DND-41 (cell line): ENCODE measurements at places on chromosomes 4 and X.
A peak's percentile ranks its signal among the peaks of the same experiment; 100 is the strongest.

DNA sequence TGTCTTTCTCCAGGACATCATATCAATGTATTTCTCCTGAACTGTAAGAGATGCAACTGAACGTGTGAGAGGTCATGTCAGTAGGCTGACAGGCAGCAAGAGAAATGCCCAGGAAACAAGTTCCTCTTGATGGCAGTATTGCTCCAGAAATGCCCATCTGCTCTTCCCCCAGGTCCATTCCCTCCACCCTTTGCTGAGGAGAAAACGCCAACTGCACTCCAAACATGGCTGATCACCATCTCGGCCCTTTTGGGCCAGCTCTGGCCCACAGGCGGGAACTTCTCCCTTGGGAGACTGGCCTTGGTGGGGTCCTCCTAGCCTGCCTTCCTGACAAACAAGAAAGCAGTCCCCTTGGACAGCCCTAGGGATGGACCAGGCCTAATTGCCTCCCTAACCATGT is 276.5 kb upstream of the AGTR2 start:
- no peaks in the 10 kb centered on the region for H3K4me1 ChIP-seq
- DNase-seq = no peak
- H3K4me3 ChIP-seq = no peak overlapping the region
- no peaks in the 10 kb centered on the region for H3K36me3 ChIP-seq

DNA sequence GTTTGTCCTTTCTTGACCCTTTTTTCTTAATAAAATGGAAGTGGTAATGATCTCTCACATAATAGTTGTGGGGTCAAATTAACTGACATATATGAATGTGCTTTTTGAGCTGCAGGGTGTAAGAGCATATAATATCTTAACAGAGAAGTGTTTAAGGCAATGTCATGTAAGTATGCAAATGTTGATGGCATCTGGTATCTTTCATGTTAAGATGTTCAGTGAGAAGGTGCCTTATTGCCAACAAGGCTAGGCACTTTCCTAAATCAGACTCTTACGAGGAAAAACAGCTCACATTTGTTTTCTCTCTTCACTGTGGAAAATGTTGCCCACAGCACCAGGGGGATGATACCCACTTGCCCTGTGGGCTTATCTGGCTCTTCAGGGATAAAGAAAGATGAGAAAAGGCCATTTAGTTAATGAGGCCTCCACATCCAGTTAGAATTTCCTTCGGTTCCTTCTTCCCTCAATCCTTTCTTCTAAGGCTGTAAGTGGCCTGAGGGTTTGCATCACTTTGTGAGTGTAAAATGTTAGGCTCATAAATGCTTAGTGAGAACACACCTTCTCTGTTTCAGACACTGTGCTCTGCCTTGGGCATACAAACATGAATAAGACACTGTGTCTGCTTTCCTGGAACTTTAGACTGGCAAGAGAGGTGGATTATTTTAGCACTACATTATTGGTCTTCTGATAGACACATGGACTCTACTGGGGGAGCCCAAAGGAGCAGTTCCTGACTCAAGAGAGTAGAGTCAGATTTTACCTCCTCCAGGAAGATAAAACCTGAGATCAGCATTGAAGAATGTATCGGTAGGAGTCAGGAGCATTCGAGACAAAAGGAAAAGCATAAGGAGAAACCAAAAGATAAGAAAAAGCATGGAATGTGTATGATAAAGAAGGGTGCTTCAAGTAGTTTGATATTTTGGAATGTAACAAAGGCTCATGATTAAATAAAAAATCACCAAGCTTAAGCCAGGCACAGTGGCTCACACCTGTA is 135.5 kb downstream of the SOWAHB start:
- H3K36me3 ChIP-seq = no peaks in the 10 kb centered on the region
- DNase-seq = no peak
- no peaks in the 10 kb centered on the region for H3K27me3 ChIP-seq
- no peak overlapping the region for H3K4me3 ChIP-seq

DNA sequence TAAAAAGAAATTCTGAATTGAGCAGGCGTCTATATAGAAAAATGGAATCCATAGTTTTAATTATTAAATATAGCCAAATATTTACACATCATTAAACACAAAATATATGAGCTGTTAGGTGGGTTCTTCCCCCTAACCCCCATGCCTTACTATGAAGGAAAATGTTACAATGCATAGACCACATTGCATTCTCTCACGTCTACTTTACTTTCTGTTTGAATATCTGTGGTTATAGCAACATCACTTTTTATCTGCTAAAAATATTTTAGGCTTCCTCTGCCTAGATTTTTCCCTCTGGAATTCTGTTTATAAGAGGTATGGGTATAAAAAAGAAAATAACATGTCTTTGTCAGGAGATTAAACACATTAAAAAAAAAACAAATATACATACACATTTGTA is 73.1 kb downstream of the MAML3 start:
- H3K27ac ChIP-seq = no peak overlapping the region
- DNase-seq = no peak
- H3K4me3 ChIP-seq = no peak overlapping the region
- no peaks in the 10 kb centered on the region for H3K36me3 ChIP-seq
- peaks cover 28% of the 10 kb centered on the region for H3K4me1 ChIP-seq

- H3K4me3 ChIP-seq = no peak overlapping the region
- H3K4me1 ChIP-seq = no peaks in the 10 kb centered on the region
- peaks cover 84% of the 10 kb centered on the region for H3K36me3 ChIP-seq
These were observed 102.3 kb downstream of the FAM193A start for GRCh38 chr4:2638730-2639129.

DNA sequence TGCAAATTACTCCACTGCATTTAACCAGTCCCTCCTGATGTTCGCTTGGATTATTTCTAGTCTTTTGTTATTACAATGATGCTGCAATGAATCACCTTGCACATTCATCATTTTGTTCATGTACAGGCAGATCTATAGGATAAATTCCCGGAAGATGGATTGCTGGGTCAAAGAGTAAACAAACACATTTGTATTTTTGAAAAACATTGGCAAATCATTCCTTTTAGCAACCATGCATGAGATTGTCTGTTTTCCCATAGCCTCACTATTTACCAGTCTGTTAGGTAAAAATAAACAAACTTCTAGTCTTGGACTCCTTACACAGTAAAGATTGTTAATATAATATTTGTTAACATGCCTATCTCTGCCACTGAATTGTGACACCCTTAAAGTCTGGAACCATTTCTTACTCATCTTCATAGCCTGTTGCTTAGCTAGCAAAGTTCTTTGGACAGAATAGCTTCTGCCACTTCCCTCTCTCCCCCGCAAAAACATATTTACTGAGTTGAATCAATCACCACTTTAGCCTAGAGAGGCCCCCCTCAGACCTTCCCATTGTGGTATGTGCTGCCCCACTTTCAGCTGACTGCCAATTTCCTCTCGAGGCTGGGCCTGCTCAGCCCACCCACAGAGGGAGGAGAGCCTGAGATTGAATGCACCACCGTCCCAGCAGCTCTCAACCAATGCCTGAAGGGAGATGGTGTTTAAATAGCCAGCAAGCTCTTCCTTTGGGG is 108.4 kb upstream of the ATXN3L start:
- DNase-seq = peak; percentile 47
- H3K27me3 ChIP-seq = no peaks in the 10 kb centered on the region
- peaks cover 6% of the 10 kb centered on the region; the same call in 1 of the 2 replicates for H3K4me1 ChIP-seq
- no peak overlapping the region for H3K27ac ChIP-seq
- H3K36me3 ChIP-seq = no peaks in the 10 kb centered on the region

- H3K27me3 ChIP-seq = no peaks in the 10 kb centered on the region
- H3K4me1 ChIP-seq = no peaks in the 10 kb centered on the region
These were observed 207.1 kb downstream of the GUCY2F start for GRCh38 chrX:109274806-109275205.

DNA sequence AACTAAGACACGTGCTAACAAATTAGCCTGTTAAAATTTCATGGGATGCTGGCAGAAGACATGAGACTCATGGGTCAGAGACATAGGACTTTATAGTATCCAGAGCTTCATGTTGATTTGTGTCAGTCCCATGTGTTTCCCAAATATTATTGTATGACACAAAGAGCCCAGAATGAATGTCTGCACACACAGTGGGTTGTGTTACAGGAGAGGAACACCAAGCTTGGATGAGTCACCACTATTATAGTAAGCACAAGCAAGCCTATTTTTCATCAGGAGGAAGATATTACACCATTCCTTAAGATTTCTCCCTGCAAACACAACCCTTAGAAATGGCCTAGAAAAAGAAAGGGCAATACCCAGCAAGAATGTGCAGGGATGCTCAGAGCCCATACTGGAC is 15.4 kb downstream of the BBS12 start:
- no peaks in the 10 kb centered on the region for H3K36me3 ChIP-seq
- DNase-seq = no peak
- H3K4me1 ChIP-seq = no peaks in the 10 kb centered on the region

- peak overlapping the region; percentile 15; the same call in 1 of the 2 replicates for H3K4me3 ChIP-seq
- H3K4me1 ChIP-seq = peaks cover 66% of the 10 kb centered on the region
- H3K27me3 ChIP-seq = peaks cover 13% of the 10 kb centered on the region
- H3K36me3 ChIP-seq = no peaks in the 10 kb centered on the region
These were observed 76.5 kb upstream of the BCOR start for GRCh38 chrX:40174001-40174853.

GRCh38 chr4:158995965-158996364 is 106.9 kb upstream of the RAPGEF2 start:
- DNase-seq = no peak
- H3K36me3 ChIP-seq = no peaks in the 10 kb centered on the region
- no peak overlapping the region for H3K27ac ChIP-seq
- H3K27me3 ChIP-seq = no peaks in the 10 kb centered on the region
- H3K4me3 ChIP-seq = no peak overlapping the region
- H3K4me1 ChIP-seq = no peaks in the 10 kb centered on the region

- no peak for DNase-seq
- no peaks in the 10 kb centered on the region for H3K36me3 ChIP-seq
- no peak overlapping the region for H3K4me3 ChIP-seq
- no peak overlapping the region for H3K27ac ChIP-seq
These were observed 431.1 kb upstream of the HTR2C start for GRCh38 chrX:114152801-114153200.

DNA sequence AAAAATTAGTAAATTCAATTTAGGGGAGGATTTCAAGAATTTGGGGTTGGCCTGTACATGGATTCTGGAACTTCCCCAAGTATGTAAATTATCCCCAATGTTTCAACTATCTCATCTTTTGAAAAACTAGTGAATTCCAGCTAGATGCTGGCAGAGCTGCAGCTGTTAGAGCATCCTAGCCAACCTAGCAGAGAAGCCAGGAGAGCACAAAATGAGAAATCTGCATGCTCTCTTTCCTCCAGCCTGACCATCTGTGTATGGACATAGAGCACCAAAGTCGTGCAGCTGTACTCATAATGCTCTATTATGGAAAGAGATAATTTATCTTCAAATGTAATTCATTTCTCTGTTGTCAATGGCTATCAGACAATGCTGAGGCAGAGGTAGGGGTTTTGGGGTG is 1217.7 kb downstream of the PCDH19 start:
- H3K27me3 ChIP-seq = no peaks in the 10 kb centered on the region
- no peaks in the 10 kb centered on the region for H3K36me3 ChIP-seq
- no peaks in the 10 kb centered on the region for H3K4me1 ChIP-seq
- no peak overlapping the region for H3K27ac ChIP-seq

DNA sequence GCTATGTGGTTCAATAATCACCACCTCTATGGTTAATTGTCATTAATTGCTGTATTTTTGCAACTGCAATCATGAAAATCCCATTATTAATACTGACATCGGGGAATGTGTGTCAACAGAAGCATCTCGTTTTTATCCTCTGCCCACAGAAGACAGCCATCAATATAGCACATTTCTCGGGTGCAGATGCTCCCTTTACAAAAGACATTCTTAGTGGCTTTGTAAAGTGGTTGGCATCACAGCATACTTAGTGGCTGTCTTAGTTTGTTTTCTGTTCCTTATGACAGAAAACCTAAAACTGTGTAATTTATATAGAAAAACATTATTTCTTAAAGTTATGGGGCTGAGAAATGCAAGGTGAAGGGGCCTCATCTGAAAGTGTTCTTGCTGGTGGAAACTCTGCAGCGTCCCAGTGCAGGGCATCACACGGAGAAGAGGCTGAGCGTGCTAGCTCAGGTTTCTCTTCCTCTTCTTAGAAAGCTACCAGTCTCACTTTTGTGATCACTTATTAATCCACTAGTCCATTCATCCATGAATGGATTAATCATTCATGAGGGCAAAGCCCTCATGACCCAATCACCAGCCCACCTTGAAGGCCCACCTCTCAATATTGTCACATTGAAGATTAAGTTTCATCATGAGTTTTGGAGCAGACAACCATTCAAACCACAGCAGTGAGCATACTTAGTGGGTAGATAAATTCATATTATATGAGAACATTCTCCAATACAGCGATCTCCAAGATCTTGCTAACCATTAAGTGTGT is 1067.7 kb upstream of the PABPC4L start:
- no peaks in the 10 kb centered on the region for H3K27me3 ChIP-seq
- H3K36me3 ChIP-seq = no peaks in the 10 kb centered on the region
- no peak overlapping the region for H3K4me3 ChIP-seq
- no peak overlapping the region for H3K27ac ChIP-seq

GRCh38 chr4:39342731-39343130 is 23.4 kb downstream of the RFC1 start:
- H3K36me3 ChIP-seq = peaks cover 78% of the 10 kb centered on the region
- H3K27me3 ChIP-seq = no peaks in the 10 kb centered on the region
- H3K27ac ChIP-seq = no peak overlapping the region
- no peak overlapping the region for H3K4me3 ChIP-seq
- no peak for DNase-seq

GRCh38 chrX:38868941-38869401 is 67.7 kb downstream of the MID1IP1 start:
- peaks cover 5% of the 10 kb centered on the region; the same call in 1 of the 2 replicates for H3K4me1 ChIP-seq
- no peak for DNase-seq
- no peaks in the 10 kb centered on the region for H3K36me3 ChIP-seq
- H3K4me3 ChIP-seq = no peak overlapping the region
- no peak overlapping the region for H3K27ac ChIP-seq

- DNase-seq = no peak
- H3K4me1 ChIP-seq = no peaks in the 10 kb centered on the region
- no peak overlapping the region for H3K27ac ChIP-seq
- H3K36me3 ChIP-seq = no peaks in the 10 kb centered on the region
These were observed 1410.9 kb downstream of the PCDH18 start for GRCh38 chr4:136121426-136121825.

DNA sequence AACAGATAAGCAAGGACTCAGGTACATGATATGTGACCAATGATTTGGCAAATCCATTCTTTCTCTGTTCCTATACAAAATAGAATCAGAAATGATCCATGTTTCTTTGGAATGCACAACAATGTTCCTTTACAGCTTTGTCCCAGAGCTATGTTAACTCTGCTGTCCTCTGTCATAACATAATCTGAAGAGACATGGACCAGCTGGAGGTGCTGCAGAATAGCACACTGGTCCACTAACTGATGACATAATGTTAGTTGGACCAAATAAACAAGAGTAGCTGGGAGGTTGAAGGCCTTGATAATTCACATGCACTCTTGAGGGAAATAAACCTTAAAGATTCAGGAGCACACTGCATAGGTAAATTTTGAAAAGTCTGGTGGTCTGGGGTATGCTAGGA is 23.0 kb upstream of the DHX15 start:
- H3K4me3 ChIP-seq = no peak overlapping the region
- H3K27ac ChIP-seq = no peak overlapping the region
- no peaks in the 10 kb centered on the region for H3K36me3 ChIP-seq
- H3K27me3 ChIP-seq = no peaks in the 10 kb centered on the region
- DNase-seq = no peak

- no peaks in the 10 kb centered on the region for H3K4me1 ChIP-seq
- no peak overlapping the region for H3K27ac ChIP-seq
- no peak overlapping the region for H3K4me3 ChIP-seq
- no peaks in the 10 kb centered on the region for H3K27me3 ChIP-seq
- no peaks in the 10 kb centered on the region for H3K36me3 ChIP-seq
These were observed 42.6 kb upstream of the IL13RA2 start for GRCh38 chrX:115060013-115060412.

- no peak for DNase-seq
- H3K36me3 ChIP-seq = no peaks in the 10 kb centered on the region
- H3K27me3 ChIP-seq = no peaks in the 10 kb centered on the region
- H3K27ac ChIP-seq = no peak overlapping the region
These were observed 97.4 kb downstream of the DCTD start for GRCh38 chr4:182819751-182820150.
